ENCODE measurements at places on chromosomes 13 and 19. TPM values are rescaled to one million over a fixed set of nuclear protein-coding genes. Genes with fewer than 3 reads are reported as not detected.

ARID3A gene
- polyA plus RNA-seq, result 187 TPM

TEX101 gene
- not detected for polyA plus RNA-seq

FCAR gene
- polyA plus RNA-seq, result not detected

SYT3 gene
- polyA plus RNA-seq, result 0.93 TPM

GIPC1 gene
- 43.7 TPM for polyA plus RNA-seq

NLRP7 gene
- polyA plus RNA-seq, result not detected

KIR2DL3 gene
- 0.27 TPM for polyA plus RNA-seq

IGSF23 gene
- 11.5 TPM for polyA plus RNA-seq

IRGC gene
- polyA plus RNA-seq, result 0.03 TPM

KLK15 gene
- 0.10 TPM for polyA plus RNA-seq

ZNF8 gene
- polyA plus RNA-seq, result 5.1 TPM

SPACA7 gene
- not detected for polyA plus RNA-seq

IGFL1 gene
- polyA plus RNA-seq, result not detected

URI1 gene
- 62.6 TPM for polyA plus RNA-seq

GNA15 gene
- polyA plus RNA-seq, result 2.1 TPM

PCSK4 gene
- 4.7 TPM for polyA plus RNA-seq

JAK3 gene
- 9.9 TPM for polyA plus RNA-seq

ZNF99 gene
- polyA plus RNA-seq, result 0.12 TPM

KLK3 gene
- polyA plus RNA-seq, result 0.90 TPM

CPB2 gene
- 0.10 TPM for polyA plus RNA-seq

PRR36 gene
- 2.1 TPM for polyA plus RNA-seq

DNMT1 gene
- 51.9 TPM for polyA plus RNA-seq

CBARP gene
- 2.0 TPM for polyA plus RNA-seq

TMEM86B gene
- polyA plus RNA-seq, result 69.0 TPM

VAV1 gene
- 3.2 TPM for polyA plus RNA-seq

UPF3A gene
- polyA plus RNA-seq, result 94.1 TPM

COPE gene
- 135 TPM for polyA plus RNA-seq

KLK2 gene
- polyA plus RNA-seq, result 0.15 TPM

IGFL2 gene
- polyA plus RNA-seq, result 0.36 TPM

ESD gene
- 199 TPM for polyA plus RNA-seq

ZNF320 gene
- 36.7 TPM for polyA plus RNA-seq

LYPD5 gene
- polyA plus RNA-seq, result 0.81 TPM
